NCI-H2227 treated with DMSO at 0.1 percent for 48 hours (cell line): ENCODE measurements at places on chromosomes 5 and 9.

GRCh38 chr5:90854169-90854568, 295.6 kb downstream of the ADGRV1 start:
- DNase-seq: no peak

DNA sequence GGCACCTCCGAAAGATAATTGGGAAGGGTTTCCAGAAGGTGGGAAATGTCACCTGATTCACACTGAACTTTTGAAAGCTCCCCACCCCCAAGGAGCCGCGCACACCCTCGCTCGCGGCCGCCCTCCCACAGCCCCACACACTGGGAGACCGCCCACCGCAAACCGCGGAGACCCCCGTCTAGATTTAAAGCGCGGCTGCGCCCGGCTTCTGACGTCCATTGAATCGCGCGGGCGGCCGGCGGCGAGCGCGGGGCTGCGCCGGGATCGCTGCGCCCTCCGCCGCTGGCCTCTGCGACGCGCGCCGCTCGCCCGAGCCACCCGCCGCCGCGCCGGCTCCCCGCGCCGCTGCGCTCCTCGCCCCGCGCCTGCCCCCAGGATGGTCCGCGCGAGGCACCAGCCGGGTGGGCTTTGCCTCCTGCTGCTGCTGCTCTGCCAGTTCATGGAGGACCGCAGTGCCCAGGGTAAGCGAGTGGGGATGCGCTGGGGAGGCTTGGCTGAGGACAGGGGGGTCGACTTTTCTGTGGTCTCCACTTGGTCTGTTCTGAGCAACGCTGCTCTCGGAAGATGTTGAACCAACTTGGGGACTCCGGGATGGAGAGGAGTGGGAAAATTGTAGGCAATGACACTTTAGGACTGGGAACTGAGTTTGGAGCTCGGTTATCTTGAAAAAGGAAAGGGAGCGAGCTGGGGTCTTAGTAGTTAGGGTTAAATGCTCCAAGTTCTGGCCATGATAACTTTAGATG, at the start of gene FST:
Gene FST (plus strand): TSS at position 214 of the 743 bp plus-strand sequence. CDS start 163 bp downstream, at position 377.
- peak; percentile 49 for DNase-seq

- DNase-seq: no peak
Measured at GRCh38 chr5:164370841-164371240, 865.4 kb downstream of the MAT2B start.

- no peak for DNase-seq
Measured at GRCh38 chr5:14925326-14925725, 53.7 kb upstream of the ANKH start.

GRCh38 chr5:1299961-1300360, 5.1 kb upstream of the TERT start:
- no peak for DNase-seq

DNA sequence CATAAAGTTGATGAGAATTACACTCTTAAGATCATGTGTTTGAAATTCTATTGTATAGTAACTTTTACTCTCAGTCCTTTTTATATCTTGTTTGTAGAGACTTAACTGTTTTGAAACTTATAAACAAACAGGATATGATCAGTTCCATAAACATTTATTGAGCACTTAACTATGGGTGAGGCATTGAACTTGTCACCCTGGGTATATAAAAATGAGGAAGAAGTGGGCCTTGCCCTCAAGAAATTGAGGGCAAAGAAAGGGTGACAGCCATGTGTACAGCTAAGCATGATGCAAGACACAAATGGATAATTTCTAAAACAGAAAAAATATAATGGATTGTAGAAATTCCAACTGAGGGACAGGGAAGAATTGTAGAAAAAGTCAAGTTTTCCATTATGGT, 15.7 kb downstream of the UNC13B start:
- no peak for DNase-seq
